CD4-positive, alpha-beta T cell treated with Interleukin-4 for 1 hour (primary cell): ENCODE measurements at places on chromosomes 12 and 14.

DNA sequence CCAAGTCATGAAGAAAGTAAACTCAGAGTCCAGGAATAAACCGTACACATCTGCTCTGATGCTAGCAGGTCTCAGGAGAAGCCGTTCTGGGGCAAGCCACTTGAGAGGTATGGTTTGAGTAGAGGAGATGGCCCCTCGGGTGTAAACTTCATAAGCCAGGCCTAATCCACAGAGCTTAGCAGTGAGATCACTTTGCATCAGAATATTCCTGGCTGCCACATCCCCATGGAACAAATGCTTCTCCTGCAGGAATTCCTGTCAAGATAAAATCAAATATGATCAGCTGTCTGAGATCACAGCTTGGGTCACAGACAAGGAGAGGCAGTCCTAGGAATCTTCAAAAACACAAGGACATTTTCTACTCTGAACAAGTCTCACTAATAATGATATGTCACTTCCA, 11.2 kb upstream of the MAGOHB start:
- DNase-seq, result no peak

DNA sequence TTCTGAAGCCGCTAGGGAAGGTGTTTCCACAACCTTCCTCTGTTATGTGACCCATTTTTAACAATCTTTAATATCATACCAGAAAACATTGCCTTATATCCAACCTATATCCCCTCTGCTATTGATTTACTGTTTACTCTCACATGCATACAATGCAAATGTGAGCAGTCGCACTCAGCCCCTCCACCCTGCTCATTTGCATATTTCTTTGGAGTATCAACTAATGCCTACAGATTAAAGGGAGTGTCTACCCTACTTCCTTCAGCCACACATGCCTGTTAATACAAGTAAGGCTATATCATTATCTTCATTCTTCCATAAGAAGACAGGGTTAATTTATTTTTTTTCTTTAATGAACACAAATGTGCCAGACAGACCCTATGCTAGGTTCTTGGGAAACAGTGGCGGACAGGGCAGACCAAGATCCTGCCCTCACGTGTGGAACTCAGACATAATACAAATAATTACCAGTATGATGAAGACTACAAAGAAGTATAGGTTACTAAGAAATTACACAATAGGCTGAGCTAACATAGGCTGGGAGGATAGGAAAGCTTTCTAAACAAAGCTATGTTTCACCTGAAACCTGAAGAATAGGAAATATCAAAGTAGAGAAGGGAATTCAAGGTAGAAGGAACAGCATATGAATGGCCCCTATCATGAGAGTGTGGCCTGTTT, 107.3 kb upstream of the MDM1 start:
- DNase-seq, result no peak

GRCh38 chr12:65278576-65279368, at the start of gene MSRB3:
MSRB3 (plus strand) TSS chr12:65278683; CDS start chr12:65308580, 29,897 bp downstream.
- no peak for DNase-seq

DNA sequence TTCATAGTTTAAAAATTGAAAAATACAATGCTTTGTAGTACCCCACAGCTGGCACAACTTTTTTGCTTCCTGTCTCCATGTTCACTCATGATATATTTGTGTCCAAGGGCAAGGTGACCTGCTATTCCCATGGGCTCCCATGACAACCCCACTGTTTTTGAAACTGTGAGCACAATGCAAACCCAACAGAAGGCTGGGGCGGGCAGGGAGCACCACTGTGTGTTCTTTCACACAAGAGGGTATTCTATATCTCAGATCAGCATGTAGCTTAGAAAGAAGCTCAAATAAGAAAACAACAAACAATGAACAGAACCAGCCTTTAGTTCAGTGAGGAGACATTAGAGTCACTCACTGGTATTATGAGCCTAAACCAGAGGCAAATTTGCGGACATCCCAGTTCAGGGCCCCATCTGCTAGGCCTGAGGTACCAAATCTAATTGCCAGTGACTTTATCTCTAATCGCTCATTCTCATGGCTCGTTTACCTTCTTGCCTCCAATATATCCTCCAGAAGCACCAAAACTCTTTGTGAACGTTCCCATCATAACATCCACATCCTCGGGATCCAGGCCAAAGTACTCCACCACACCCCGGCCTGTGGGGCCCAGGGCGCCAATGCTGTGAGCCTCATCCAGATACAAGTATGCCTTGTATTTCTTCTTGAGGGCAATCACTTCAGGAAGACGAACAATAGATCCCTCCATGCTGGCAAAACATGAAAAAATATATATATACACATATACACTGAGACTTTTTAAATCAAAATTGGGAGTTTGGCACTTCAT, 56.4 kb upstream of the ISM2 start:
- no peak for DNase-seq

- DNase-seq, result no peak
Observed at GRCh38 chr12:1435456-1435855, 158.9 kb downstream of the FBXL14 start.
